ENCODE measurements at places on chromosomes 5 and 9. TPM values are rescaled to one million over a fixed set of nuclear protein-coding genes. Genes with fewer than 3 reads are reported as not detected.

Gene CACNA1B
- under 0.01 TPM for total RNA-seq

Gene ADAMTS6
- total RNA-seq, result 58.6 TPM

Gene LAMC3
- total RNA-seq, result 0.28 TPM

Gene FAM169A
- 0.09 TPM for total RNA-seq

Gene GPR151
- not detected for total RNA-seq

Gene NR6A1
- 0.14 TPM for total RNA-seq

Gene GPR21
- 1.1 TPM for total RNA-seq

Gene IL13
- total RNA-seq, result not detected

Gene FOXD4L3
- not detected for total RNA-seq

Gene PDE6A
- total RNA-seq, result not detected

Gene ADAMTS19
- total RNA-seq, result 36.3 TPM

Gene PCDHGB6
- total RNA-seq, result 3.1 TPM

Gene TTC23L
- total RNA-seq, result 0.37 TPM

Gene PRDM12
- total RNA-seq, result not detected

Gene SLC45A2
- 0.14 TPM for total RNA-seq

Gene ADRA1B
- 0.14 TPM for total RNA-seq

Gene TAF11L5
- total RNA-seq, result not detected

Gene DNAH5
- 2.3 TPM for total RNA-seq

Gene CCDC152
- 1.6 TPM for total RNA-seq

Gene DMRTA1
- total RNA-seq, result 0.28 TPM

Gene FAXDC2
- 6.0 TPM for total RNA-seq

Gene ADAMTS16
- 0.18 TPM for total RNA-seq

Gene ZNF782
- total RNA-seq, result 2.4 TPM

Gene TGFBR1
- 172 TPM for total RNA-seq

Gene PCDHA6
- total RNA-seq, result 0.55 TPM

Gene IRX2
- not detected for total RNA-seq

Gene FOXI1
- not detected for total RNA-seq

Gene PCDHB15
- 0.46 TPM for total RNA-seq

Gene LCN6
- not detected for total RNA-seq

Gene C5orf52
- total RNA-seq, result not detected

Gene CBY3
- total RNA-seq, result not detected

Gene BARHL1
- not detected for total RNA-seq

Gene TLR4
- total RNA-seq, result 4.1 TPM

Gene SLC25A2
- 0.18 TPM for total RNA-seq

Gene PCDHGA11
- 6.4 TPM for total RNA-seq

Gene WNK2
- total RNA-seq, result not detected

Gene OTP
- total RNA-seq, result not detected

Gene S1PR3
- 77.7 TPM for total RNA-seq

Gene VCAN
- total RNA-seq, result 452 TPM

Gene NR2F1
- 49.5 TPM for total RNA-seq
